ENCODE measurements at places on chromosomes 12 and 14.
A peak's percentile ranks its signal among the peaks of the same experiment; 100 is the strongest.

- DNase-seq, result no peak
Observed at GRCh38 chr12:23763724-23764123, 185.7 kb downstream of the SOX5 start.

DNA sequence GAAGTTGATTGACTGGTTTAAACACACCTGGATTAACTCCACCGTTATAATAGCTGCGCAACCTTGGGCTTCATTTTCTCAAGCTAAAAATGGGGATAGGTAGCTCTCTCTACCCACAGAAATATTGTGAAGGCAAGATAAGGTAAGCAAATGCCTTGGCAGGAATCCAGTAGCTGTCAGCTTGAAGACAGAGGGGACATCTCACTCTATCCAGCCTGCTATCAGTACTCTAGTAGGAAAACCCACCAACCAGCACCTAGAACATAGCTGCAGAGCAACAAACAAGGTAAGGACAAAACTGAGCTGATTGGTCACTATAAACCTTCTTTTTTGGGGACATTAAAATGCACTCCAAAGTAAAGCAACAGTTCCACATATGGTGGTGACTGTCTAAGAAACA is 7.7 kb downstream of the CSRP2 start:
- no peak for DNase-seq

GRCh38 chr12:79891506-79892162 is 43.3 kb downstream of the PPP1R12A start:
- no peak for DNase-seq

- no peak for DNase-seq
Observed at GRCh38 chr12:122366685-122367475, 55.6 kb downstream of the CLIP1 start.

- DNase-seq, result no peak
Observed at GRCh38 chr14:85572845-85573244, 42.9 kb downstream of the FLRT2 start.

DNA sequence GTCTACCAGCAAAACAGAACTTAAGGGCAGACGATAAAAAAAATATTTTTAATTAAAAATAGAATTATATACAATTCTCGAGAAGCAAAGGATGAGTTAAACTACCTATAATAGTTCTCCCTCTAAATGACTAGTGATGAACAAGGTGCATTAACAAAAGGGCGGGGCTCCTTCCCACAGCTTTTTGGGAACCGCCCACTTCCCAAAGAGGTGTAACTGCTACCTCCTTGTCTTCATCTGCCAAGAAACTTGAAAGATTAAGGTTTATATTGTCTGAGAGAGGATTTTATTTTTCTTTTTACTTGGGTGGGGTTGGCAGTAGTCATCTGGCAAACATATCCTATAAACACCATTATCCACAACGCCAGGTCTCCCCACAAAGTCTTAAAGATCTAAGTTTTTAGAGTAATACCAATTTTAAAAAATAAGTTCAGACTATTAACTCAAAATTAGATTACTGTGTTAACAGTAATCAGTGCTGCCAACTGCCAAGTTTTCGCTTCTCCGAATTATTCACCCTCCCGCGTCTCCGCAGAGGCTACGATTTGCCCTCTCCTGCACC is 938 bp downstream of the RALGAPA1 start:
- DNase-seq, result no peak

- no peak for DNase-seq
Observed at GRCh38 chr12:6567112-6567670, 900 bp downstream of the NOP2 start.

GRCh38 chr12:100268835-100269564 is 2.0 kb downstream of the SCYL2 start:
- no peak for DNase-seq

- peak; percentile 12 for DNase-seq
Observed at GRCh38 chr12:117580718-117581062, 219.3 kb upstream of the NOS1 start.

DNA sequence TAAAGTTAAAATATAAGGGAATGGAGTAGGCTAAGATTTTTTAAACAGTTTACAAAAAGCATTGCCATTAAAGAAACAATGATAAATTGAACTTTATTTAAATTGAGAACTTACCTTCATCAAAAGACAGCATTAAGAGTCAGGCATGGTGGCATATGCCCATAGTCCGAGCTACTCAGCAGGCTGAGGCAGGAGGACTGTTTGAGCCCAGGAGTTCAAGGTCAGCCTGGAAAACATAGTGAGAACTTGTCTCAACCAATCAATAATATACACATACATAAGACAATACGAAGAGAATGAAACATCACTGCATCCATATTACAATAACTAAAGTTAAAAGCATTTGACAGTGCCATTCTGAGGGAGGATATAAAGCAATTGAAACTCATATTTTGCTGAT is 97.6 kb downstream of the FOXA1 start:
- DNase-seq, result no peak

GRCh38 chr12:105933671-105934665 is 204.8 kb downstream of the NUAK1 start:
- DNase-seq, result peak; percentile 86

- DNase-seq, result no peak
Observed at GRCh38 chr12:34097213-34097612, 74.9 kb downstream of the ALG10 start.

GRCh38 chr14:83594874-83595273 is 1935.1 kb upstream of the FLRT2 start:
- no peak for DNase-seq

DNA sequence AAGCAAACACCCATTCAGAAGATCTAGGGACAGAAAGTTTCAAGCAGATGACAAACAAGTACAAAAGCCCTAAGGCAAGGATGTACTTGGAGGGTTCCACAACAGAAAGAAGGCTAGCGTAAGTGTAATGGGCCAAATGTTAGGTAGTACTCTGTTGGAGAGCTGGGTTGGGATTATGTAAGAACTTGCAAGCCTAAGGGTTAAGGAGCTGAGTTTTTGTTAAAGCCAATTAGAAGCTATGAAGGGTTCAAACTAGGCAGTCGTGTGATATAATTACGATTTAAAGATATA is 41.4 kb downstream of the HECTD1 start:
- DNase-seq, result no peak

DNA sequence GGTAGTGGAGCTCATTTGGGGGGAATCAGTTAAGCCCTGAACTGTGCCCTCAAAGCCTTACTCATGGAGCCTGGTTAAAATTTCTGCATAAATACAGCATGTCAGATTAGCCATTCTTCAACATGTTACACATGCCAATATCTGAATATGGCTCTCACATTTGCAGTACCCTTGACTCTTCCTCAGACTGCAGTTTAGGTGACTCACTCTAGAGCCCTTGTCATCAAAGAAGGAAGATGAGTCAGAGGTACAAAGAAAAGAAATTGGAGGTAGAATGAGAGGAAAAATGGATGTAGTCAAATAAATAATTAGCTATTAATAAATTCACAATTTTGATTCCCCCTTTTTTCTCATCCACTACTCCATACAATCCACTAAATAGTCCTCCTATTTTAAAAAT is 23.6 kb upstream of the OR4K2 start:
- DNase-seq, result no peak

- no peak for DNase-seq
Observed at GRCh38 chr14:83960832-83961512, 1569.0 kb upstream of the FLRT2 start.

DNA sequence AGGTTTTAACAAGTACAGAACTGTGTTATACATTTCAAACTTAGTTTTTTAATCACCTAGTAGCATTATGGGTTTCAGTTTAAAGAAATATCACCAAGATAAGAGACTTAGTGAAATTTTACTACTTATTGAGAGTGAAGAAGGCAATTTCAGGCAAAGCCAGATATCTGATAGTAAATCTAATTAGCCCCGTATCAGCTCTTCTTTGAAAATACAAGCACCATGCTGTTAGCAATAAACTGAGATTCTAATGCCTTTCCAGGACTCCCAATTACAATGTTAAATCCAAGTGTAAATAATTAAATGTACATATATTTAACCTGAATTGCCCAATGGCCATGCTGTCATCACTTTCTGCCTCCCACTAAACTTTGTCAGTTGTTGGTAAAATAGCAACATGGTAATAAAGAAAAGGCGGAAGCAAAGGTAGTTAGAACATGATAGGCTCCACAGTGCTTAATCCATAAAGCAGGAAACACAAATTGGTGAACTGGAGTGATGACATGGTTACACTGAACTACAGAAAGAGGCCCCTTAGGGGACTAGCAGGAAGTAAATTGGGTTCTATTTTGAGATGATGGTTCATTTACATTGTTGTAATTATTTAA is 646.1 kb downstream of the C12orf50 start:
- DNase-seq, result no peak

- DNase-seq, result no peak
Observed at GRCh38 chr14:102831163-102831804, 54.0 kb downstream of the TRAF3 start.

GRCh38 chr14:99703381-99703780 is 19.3 kb downstream of the CYP46A1 start:
- no peak for DNase-seq

GRCh38 chr12:124411281-124411878 is 116.5 kb downstream of the RFLNA start:
- DNase-seq, result no peak

DNA sequence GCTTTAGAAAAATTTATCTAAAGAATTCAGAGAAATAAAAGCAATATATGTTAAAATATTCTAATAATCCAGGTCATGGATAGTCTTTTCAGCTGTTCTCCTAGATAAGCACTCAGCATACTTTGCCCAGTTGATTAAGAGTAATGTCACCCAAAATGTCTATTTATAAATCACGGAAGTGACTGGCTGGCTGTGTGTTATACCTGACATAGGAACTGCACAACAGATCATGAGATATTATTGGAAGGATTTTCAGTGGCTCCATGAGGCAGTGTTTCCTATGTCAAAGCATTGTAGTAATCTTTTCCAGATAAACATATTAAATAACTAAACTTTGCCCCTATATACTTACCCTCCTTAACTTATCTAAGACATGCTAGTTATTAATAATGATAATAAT is 128.8 kb downstream of the ITPR2 start:
- no peak for DNase-seq

GRCh38 chr12:123033392-123034021 is 53.0 kb downstream of the ARL6IP4 start:
- DNase-seq, result no peak

DNA sequence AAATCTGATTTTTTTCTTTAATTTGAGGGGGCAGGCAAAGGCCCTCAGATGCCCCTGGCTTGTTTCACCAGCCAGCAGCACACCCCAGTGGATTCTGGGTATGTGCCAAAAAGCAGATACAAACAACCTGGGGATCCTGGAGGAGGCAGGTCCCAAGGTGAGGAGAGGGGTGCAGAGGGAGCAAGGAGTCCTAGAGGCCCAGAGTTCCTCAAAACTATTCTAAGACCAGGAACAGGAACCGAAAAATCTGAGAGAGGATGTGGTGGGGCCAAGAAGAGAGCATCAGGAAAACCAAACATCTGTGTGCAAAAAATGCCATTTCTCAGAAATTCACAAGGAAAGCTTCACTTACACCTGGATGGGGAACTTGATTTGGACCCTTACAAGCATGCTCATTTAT is 8.2 kb downstream of the KCNA5 start:
- DNase-seq, result no peak

GRCh38 chr12:122870163-122870842 is 25.6 kb downstream of the VPS37B start:
- DNase-seq, result peak; percentile 55

- DNase-seq, result no peak
Observed at GRCh38 chr14:55103005-55103640, 25.9 kb upstream of the LGALS3 start.

DNA sequence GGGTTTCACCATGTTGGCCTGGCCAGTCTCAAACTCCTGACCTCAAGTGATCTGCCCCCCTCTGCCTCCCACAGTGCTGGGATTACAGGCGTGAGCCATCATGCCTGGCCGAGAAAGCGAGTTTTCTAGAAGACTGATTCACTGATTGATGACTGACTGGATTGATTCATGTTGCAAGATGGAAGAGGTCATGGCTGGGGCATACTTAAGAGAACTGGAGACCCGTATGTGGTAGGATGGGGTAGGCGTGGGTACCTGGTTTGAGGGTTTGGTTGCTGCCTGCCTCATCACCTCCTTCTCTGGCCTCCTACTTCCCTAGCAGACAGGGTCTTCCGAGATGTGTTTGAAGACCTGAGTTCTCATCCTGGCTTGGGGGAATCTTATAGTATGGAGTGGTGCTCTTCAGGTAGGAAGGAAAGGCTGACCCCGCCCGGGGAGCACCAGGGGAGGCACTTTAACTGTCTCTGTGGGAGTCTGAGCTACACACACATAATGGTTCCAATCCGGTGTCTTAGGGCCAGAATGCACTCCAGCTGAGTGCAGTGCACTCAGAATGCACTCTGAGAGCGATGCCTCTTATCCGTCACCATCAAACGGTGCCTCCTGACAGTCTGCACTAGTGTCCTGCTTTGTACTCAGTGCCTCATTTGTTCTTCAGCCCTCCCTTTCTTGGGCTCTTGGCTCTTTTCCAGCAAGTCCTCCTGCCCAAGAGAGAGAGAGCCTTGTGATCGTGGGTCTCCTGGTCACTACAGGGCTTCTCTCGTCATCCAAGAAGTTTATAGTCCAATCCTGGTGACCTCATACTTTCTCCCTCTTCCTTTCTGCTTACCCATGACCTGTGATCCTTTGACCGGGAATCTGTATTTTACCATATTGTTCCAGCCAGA is 19.7 kb downstream of the PLEKHG3 start:
- DNase-seq, result peak; percentile 39

DNA sequence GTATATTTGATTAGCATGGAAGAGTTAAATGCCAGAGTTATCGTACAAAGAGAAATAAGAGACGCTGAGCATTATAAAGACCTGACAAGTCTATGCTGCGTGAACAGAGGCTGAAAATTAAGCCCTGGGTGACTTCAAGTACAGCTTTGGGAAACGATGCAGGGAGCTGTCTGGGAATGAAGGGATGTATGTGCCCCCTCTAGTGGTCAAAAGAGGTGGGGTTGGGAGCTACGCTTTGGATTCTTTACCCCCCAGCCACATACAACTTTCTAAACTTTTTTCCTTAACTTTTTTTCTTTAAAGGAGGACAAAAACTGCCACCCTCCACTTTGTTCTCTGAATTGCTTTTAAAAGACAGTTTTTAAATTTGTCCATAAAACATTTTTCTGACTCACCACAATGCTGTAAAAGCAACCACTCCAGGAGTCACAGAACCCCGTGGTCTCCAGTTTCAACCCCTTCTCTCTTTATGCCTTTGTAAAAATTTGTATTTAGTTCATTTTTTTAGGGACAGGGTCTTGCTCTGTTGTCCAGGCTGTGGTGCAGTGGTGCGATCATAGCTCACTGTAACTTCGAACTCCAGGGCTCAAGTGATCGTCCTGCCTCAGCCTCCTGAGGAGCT is 59.4 kb downstream of the ZNF664 start:
- DNase-seq, result no peak

DNA sequence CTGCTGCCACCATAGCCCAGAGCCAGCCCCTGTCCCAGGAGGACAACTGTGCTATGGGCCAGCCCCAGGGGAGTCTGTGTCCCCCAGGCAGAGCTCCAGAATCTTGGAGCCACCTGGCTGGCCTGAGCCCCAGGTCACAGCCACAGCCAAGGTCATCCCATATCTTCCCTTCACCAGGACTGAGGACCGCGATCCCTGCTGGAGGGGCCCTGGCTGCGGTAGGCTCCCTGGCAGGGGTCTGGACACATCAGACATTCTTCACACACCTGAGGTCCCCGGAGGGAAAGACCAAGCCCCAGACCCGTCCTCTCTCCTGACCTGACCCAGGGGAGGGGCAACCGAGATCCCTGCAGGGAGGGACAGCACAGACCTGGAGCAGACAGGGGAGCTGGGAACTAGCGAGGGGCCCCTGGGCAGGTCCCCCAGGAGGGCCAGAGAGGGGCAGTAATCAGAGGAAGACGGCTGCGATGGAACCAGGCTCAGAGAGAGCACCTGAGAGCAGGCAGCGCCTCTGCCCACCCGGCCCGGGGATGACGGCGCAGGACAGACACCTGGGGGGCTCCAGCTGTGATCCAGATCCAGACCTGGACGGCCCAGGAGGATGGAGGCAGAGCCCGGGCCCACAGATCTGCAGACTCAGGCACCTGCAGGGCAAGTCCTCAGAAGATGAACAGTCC is 103.2 kb upstream of the EIF5 start:
- DNase-seq, result no peak

All from posterior cingulate gyrus (tissue), 11 donors.